Left ventricle myocardium superior (tissue), 1 donor: ENCODE measurements at places on chromosomes 11 and 22.
A peak's percentile ranks its signal among the peaks of the same experiment; 100 is the strongest.

DNA sequence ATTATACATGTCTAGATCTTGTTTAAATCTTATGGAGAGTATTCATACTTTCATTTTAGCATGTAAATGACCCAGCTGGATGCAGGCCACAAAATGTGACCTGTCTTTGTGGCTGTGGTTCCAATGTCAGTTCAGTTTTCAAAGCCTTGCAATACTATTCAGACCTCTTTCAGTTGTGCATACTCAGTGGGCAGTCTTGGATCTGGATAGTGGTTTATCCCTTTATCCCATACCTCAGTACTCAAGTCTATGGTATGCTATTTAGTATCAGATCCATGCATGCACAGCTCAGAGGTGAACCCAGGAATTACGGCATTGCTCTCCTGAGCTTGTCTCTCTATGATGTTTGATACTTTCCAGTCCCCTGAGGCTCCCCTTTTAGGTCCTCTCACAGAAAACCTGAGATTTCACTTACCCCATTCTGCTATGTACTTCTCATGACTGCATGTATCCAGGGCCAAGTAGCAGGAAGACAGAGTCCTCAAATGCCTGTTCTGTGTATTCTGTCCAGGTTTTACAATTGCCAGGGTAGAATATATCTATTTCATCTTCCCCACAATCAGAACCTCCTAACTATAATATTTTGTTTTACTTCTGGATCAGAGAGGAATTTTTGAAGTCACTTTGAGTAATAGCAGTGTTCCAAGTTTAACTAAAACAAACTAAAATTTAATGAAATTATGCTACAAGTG, 6.9 kb upstream of the P4HA3 start:
- no peak for DNase-seq

DNA sequence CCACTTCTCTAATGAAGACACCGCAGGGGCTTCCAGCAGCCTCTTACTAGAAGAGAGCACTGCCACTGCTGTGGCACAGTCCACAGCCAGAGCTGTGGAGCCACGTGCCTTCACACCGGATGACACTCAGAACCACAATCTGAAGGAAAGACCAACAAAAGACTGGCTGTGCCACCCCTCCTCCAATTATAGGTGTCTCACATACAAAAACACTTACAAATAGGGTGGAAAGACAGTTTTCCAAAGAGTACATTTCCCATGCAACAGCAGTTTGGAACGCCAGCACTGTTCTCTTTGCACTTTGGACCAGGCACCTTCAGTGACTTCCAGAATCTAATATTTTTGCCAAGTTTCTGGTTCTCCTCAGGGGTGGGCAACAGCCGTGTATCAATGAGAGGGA, 38.0 kb upstream of the SLC25A1 start:
- no peak for DNase-seq

GRCh38 chr11:130369141-130369691, 54.5 kb upstream of the ZBTB44 start:
- DNase-seq: no peak

- no peak for DNase-seq
Measured at GRCh38 chr22:28943501-28943879, 60.1 kb downstream of the ZNRF3 start.

DNA sequence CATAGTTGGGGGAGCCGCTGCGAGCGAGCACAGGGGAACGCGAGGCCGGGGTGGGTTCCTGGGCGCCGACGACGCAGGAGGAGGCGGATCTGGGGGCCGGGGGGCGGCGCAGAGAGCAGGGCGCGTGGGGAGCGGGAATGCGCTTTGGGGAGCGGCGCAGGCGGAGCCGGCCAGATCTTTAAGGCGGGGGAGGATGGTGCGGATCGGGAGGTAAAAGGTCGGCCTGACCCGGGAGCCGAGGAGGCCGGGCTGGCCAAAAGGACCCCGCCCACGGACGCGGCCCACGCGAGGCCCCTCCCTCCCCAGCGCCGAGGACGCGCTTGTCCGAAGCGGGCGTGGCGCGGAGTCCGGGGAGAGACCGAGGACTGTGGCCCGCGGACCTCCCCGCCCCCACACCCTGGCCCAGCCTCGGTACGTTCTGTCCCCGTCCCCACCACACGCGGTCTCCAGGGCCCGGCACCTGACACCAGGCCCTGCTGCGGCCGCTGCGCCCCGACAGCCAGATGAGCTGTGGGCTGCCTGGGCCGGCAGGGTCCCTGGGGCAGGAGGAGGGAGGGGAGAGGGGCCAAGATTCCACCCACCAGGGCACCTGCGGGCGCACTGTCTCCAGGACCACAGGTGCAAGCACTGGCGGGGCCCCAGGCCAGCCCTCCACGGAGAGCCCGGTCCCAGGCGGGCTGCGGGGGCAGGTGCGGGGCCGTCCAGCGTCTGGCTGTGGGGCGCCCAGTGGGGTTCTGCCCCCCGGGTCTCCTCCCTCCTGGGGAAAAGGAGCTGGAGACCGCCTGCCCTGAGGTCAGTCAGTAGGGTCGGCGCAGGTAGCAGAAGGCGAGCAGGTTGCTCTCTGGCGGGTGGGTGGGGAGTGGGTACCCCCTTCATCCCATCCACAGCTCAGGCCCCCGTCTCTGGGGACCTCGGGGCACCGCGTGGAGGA, 10.9 kb downstream of the PIM3 start:
- peak; percentile 92 for DNase-seq

DNA sequence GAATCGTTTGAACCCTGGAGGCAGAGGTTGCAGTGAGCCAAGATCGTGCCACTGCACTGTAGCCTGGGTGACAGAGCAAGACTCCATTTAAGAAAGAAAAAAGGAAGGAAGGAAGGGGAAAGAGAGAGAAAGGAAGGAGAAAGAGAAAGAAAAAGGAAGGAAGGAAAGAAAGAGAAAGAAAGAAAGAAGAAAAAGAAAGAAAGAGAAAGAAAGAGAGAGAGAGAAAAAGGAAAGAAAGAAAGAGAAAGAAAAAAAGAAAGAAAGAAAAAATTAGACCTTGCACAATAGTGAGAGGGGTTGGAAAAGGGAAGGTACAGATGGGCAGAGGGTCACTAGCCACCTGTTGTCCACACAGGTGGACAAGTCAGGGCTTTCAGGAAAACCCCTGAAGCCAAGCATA, 57.6 kb upstream of the RTL6 start:
- DNase-seq: no peak

DNA sequence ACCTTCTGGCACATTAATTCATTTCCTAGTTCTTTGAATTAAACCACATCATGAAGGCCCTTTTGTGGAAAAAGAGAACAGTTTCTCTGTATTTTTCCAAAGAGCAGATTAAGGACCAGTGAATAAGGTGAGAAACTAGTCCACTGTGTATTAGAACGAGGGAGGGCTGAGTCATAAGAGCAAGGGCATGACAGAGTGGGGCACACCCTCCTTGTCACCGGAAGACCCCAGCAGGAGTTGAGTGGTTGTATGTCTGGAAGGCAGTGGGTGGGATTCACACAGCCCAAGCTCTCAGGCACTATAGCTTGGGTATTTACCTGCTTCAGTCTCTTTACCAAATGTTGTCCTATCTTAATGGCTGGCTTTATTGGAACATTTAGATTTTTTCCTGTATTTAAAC, 86.8 kb downstream of the BMAL1 start:
- DNase-seq: no peak
